Naive thymus-derived CD8-positive, alpha-beta T cell (primary cell): ENCODE measurements at places on chromosomes 6 and 20. TPM values are rescaled to one million over a fixed set of nuclear protein-coding genes. Genes with fewer than 3 reads are reported as not detected.

GRCh38 chr6:51753635-51754034 is 333.8 kb downstream of the PKHD1 start:
- H3K36me3 ChIP-seq: no peaks in the 10 kb centered on the region
- DNase-seq: no peak
- H3K27ac ChIP-seq: no peak overlapping the region
- no peaks in the 10 kb centered on the region for H3K4me1 ChIP-seq
- H3K4me3 ChIP-seq: no peak overlapping the region

GRCh38 chr6:160419488-160419887 is 71.3 kb downstream of the SLC22A3 start:
- no peak overlapping the region for H3K4me3 ChIP-seq
- no peaks in the 10 kb centered on the region for H3K36me3 ChIP-seq
- H3K27me3 ChIP-seq: peaks cover 49% of the 10 kb centered on the region
- no peaks in the 10 kb centered on the region for H3K4me1 ChIP-seq
- no peak for DNase-seq

ULBP3 gene
- total RNA-seq: not detected

DNA sequence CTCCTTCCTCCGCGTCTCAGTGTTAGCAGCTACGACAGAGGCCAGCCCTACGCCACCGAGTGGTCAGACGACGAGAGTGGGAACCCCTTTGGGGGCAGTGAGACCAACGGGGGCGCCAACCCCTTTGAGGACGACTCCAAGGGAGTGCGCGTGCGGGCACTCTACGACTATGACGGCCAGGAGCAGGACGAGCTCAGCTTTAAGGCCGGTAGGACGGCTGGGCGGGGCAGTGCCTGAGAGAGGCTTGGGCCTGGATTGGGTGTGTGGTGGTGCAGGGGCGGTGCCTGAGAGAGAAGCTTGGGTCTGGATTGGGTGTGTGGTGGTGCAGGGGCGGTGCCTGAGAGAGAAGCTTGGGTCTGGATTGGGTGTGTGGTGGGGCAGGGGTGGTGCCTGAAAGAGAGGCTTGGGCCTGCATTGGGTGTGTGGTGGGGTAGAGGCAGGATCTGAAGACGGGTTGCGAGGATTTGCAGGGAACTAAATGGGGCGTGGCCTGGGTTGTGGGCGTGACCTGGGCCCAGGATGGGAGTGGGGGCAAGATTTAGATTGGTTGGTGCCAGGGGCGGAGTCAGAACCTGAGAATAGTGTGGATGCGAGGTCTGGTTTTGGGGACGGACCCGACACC is 24.4 kb downstream of the SPDEF start:
- no peak overlapping the region for H3K4me3 ChIP-seq
- DNase-seq: no peak
- no peaks in the 10 kb centered on the region for H3K27me3 ChIP-seq
- H3K36me3 ChIP-seq: no peaks in the 10 kb centered on the region

GRCh38 chr6:11951868-11952267 is 60.2 kb upstream of the HIVEP1 start:
- H3K36me3 ChIP-seq: no peaks in the 10 kb centered on the region
- no peak overlapping the region for H3K4me3 ChIP-seq
- no peak overlapping the region for H3K27ac ChIP-seq

DNA sequence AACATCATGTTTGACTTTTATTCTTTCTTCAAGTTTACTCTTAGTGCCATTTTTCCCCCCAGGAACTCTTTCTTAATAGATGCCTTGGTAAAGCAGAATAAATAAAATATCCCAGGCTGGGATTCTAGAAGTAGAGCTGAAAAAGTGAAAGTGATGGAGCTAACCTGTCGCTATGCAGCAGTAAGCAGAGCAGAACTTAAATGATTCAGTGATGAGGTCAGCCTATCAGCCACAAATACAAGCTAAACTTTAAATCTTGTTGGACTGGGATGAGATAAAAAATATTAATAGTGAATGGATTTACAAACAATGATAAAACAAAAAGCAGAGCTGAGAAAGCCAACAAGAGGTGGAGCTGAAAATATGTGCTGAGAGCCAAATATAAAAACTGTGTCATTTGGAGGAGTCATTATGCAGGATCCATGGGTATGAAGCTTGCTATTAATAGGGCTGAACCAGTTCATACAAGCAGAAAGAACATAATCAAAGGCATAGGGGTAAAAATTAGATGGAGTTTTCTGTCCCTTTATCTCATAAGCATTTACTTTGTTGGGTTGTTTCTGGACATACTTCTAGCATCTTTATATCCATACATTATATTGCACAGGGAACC is 877.8 kb downstream of the EPHA7 start:
- no peak overlapping the region for H3K27ac ChIP-seq
- H3K4me1 ChIP-seq: no peaks in the 10 kb centered on the region
- DNase-seq: no peak

DNA sequence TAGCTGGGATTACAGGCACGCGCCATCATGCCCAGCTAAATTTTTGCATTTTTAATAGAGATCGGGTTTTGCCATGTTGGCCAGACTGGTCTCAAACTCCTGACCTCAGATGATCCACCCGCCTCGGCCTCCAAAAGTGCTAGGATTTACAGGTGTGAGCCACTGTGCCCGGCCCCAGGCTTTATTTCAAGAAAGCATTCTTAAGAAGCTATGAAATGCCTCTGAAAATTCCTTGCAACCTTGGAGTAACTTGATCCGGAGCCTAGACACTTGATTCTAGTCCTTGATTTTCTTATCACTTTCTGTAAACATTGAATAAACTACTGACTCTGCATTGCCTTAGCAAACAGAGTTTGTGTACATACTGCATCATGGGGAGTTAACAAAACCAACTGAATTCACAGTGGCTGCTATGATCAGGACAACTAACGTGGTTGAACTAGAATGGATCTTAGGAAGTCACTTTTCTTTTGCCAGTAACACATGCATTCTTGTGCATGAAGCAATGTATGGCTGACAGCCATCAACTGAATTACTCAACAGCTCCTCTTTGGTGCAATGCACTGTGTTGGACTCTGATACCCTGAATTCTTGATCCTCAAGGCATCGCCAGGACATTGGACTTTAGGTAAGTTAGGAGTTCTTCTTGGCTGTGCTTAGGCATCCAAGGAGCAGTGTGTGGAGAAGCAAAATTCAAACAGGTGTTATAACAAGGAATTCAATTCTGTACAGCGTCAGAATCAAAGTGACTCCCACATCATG is 102.8 kb upstream of the TMEM170B start:
- no peak overlapping the region for H3K4me3 ChIP-seq
- H3K4me1 ChIP-seq: peaks cover 13% of the 10 kb centered on the region
- no peaks in the 10 kb centered on the region for H3K27me3 ChIP-seq
- no peaks in the 10 kb centered on the region for H3K36me3 ChIP-seq

GRCh38 chr6:75619230-75619899 is 17.7 kb downstream of the SENP6 start:
- H3K27me3 ChIP-seq: no peaks in the 10 kb centered on the region
- DNase-seq: no peak
- peaks cover 9% of the 10 kb centered on the region for H3K36me3 ChIP-seq
- peaks cover 67% of the 10 kb centered on the region for H3K4me1 ChIP-seq

SPEF1 gene
- not detected for total RNA-seq

GRCh38 chr20:14914633-14915032 is 577.2 kb upstream of the FLRT3 start:
- no peaks in the 10 kb centered on the region for H3K27me3 ChIP-seq
- no peaks in the 10 kb centered on the region for H3K4me1 ChIP-seq
- H3K4me3 ChIP-seq: no peak overlapping the region
- H3K27ac ChIP-seq: no peak overlapping the region
- DNase-seq: no peak

ATRN gene
- 13.1 TPM for total RNA-seq

AK9 gene
- 16.7 TPM for total RNA-seq
